ENCODE measurements at places on chromosomes 3 and 15. TPM values are rescaled to one million over a fixed set of nuclear protein-coding genes. Genes with fewer than 3 reads are reported as not detected.

The GOLGA8G gene
- not detected for total RNA-seq

The LNP1 gene
- total RNA-seq, result 6.0 TPM

The CIP2A gene
- 37.8 TPM for total RNA-seq

The PROS1 gene
- 1.3 TPM for total RNA-seq

The GRIP2 gene
- total RNA-seq, result not detected

The CNTN6 gene
- not detected for total RNA-seq

The KLHL6 gene
- 41.1 TPM for total RNA-seq

The PPP1R14D gene
- total RNA-seq, result not detected

The CELF6 gene
- 4.6 TPM for total RNA-seq

The TGM4 gene
- total RNA-seq, result not detected

The PPM1M gene
- 35.4 TPM for total RNA-seq

The ITGA11 gene
- not detected for total RNA-seq

The ITIH1 gene
- total RNA-seq, result not detected

The TP63 gene
- not detected for total RNA-seq

The BUB1B gene
- total RNA-seq, result 58.2 TPM

The ARNT2 gene
- not detected for total RNA-seq

The KLHL40 gene
- total RNA-seq, result not detected

- no peak for DNase-seq
Observed at GRCh38 chr15:51838270-51838669, 8.8 kb downstream of the TMOD3 start.

DNA sequence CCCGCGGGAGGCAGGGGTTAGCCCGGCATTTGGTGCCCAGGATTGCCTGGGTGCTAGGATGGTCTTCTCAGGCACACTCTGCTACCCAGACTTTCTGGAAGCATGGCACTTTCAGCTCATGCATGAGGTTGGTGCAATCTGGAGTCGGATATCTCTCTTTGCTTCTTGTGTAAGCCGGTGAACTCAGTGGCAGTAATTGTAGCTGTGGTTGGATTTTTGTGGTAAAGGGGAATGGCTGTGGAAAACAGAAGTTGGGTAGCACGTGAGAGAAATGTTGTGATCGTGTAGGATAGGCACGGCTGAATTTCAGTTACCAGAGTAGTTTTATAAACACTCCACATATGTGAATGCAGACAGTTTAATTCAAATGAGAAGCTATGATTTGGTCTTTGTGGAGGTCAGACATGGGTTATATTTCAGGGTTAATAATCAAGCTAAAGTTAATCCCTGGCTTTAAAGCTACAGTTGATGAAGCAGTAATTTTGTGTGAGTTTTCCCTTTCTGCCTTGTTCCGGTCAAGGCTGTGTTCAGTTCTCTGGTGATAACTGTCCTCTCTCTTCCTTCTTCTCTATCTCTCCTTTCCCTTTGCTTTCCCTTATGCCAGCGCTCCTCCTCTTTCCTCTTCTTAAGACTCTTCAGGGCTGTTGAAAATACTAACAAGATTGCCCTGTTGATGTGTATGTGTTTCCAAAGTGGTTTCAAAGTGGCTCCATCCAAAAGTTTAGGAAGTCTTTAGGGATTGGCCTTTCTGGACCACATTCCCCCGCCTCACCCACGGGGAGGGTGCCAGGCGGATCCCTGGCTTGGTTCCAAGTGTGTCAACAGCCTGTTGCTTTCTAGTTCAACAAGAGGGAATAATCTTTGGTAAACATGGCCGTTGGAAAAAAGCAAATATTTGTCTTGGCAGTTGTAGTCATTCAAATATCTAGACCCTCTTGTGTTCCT is 404.6 kb upstream of the C2CD4B start:
- no peak for DNase-seq

DNA sequence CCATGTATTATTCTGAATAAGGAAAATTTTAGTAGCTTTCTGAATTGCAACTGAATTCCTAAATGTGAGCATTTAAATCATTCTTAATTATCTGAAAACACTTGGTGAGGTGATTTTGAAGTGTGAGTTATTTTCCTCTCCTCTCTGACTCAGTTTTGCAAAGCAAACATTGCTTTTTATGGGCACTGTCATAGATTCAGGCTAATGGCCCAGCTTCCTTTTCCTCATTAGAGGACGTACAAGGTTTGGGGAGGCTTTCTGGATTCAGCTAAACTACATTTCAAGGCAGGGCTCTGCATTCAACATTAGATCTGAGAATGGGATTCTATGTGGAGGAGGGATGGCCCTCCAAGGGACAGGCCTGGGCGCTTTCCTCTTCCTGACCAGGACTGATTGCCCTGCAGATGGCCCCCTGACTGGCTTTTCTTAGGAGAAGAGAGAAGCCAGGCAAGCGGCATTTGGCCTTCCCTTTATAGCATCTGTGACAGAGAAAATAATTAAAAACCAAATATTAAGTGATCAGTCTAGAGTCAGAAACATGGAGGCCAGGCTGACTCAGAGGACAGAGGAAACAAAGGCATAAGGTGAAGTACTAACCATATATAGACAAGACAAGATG is 53.0 kb upstream of the STXBP5L start:
- DNase-seq, result no peak

GRCh38 chr3:197567904-197568681 is 12.3 kb upstream of the BDH1 start:
- DNase-seq, result no peak

- peak; percentile 62 for DNase-seq
Observed at GRCh38 chr15:23629234-23629805, 18.3 kb downstream of the MAGEL2 start.

- DNase-seq, result no peak
Observed at GRCh38 chr3:15276028-15276724, 56.2 kb downstream of the SH3BP5 start.

DNA sequence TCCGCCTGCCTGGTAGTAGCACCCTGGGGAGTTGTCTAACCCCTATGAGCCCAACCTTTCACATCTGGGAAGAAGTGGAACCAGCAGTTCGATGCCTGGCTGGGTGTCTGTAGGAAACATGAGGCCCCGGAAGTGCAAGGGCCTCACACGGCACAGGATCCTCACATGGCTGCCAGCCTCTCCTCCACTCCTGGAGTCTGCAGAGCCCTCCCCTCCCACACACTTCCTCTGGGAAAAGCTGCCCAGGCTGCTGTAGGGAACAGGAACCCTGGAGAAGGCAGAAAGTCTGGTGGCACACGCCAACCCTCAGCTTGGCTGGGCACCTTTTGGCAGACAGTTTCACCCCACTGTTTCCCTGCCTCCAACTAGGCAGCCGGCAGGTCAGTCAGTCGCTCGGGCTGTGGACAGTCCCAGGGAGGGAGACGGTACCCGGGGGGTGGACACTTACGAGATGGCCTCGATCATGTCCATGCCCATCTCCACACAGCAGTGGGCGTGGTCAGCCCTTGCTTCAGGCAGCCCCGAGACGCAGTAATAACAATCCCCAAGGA is 118.4 kb downstream of the ADCY5 start:
- DNase-seq, result no peak

- DNase-seq, result no peak
Observed at GRCh38 chr15:30063835-30064546, 18.8 kb upstream of the GOLGA8J start.

DNA sequence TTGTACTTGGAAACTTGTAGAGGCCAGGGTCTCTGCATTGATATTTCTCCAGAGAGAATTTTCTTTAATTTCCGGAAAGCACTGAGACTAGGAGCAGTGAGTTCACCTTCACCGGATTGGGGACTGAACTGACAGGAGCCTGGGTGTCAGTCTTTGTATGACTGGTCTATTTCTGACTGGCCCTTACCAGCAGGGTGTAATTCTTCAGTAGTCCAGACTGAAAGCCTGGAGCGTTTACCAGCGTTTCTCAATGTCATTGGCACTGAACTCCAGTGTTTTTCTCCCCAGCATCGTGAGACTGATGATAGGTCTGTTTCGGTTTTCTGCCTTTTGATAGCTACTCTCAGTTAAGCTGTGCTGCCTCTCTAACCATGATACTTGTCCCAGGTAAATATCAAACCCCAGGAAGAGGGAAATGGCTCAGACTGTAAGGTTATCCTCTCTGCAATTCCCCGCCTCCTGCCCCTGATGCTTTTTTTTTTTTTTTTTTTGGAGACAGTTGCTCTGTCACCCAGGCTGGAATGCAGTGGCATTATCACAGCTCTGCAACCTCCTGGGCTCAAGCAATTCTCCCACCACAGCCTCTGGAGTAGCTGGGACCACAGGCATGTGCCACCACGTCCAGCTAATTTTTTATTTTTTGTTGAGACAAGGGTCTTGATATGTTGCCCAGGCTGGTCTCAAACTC is 103.6 kb downstream of the CACNA2D3 start:
- DNase-seq, result no peak

GRCh38 chr15:63348392-63348791 is 33.3 kb downstream of the CA12 start:
- DNase-seq, result peak; percentile 48

DNA sequence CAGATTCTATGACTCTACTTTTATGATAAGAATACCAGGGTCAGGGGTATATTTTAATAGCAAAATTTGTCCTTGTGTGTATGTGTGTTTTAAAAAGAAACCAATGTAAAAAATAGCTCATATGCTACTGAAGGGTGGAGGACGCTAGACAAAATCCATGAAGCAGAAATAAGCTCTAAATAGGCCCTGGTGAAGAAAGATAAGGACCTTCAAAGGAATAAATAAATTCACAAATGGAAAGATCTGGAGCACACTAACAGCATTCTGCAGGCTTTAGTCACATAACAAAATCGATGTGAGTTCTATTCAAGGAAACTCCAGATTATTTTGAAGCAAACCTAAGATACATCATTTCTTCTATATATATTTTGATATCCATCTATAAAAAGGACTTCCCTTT is 27.2 kb upstream of the ATP11B start:
- DNase-seq, result no peak

GRCh38 chr3:49302613-49303012 is 25.6 kb upstream of the C3orf62 start:
- DNase-seq, result no peak

GRCh38 chr3:141796081-141796888 is 33.1 kb downstream of the GRK7 start:
- no peak for DNase-seq

GRCh38 chr3:177286034-177286433 is 88.8 kb upstream of the TBL1XR1 start:
- DNase-seq, result no peak

DNA sequence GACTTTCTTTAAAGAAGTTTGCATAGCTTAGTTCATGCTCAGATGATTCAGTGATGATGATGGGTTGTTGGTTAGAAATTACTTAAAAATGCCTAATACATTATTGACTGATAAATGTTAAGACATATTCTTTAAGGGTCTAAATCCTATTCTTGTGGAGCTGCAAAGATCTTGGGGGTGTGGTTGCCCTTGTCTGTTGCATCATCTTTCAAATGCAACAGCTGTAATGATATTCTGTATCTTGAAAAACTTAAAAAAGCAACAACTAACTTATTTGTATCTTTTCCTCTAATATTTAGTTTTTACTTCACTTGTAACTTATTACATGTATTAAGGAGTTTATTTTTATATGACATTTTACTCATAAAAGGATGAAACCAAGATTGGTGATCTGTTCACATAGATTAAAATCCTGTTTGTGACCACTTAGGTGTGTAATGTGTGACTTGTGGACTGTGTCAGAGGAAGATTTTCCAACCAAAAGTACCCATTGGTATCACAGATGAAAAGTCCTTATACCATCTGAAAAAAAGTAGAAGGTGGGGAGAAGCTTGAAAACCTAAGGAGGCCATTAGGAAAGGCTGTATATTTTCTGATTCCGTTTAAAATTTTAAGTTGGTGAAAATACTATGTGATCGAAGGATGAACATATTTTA is 142.8 kb downstream of the IGF1R start:
- peak; percentile 19 for DNase-seq

GRCh38 chr3:143172062-143172794 is 52.7 kb downstream of the CHST2 start:
- no peak for DNase-seq

DNA sequence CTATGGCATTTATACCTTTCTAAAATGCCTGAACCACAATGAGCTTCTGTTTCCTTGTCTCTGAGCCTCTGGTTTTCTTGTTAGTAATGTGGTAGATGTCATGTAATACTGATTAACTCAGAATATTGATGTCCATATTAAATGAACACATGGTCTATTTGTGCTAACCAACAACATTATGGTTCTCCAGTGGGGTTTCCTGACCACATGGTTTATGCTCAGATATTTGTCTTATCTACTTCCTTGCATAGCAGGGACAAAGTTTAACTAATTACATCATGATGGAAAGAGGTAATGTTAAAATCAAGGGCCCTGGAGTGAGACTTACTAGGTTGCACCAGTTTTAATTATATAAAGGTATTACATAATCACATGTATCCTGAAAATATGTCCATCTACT is 62.6 kb upstream of the SCN10A start:
- DNase-seq, result no peak

GRCh38 chr3:74295479-74295878 is 319.0 kb downstream of the CNTN3 start:
- no peak for DNase-seq

- no peak for DNase-seq
Observed at GRCh38 chr3:193795062-193795690, 202.2 kb downstream of the OPA1 start.

- DNase-seq, result no peak
Observed at GRCh38 chr3:151377768-151378385, 6.7 kb downstream of the P2RY12 start.

DNA sequence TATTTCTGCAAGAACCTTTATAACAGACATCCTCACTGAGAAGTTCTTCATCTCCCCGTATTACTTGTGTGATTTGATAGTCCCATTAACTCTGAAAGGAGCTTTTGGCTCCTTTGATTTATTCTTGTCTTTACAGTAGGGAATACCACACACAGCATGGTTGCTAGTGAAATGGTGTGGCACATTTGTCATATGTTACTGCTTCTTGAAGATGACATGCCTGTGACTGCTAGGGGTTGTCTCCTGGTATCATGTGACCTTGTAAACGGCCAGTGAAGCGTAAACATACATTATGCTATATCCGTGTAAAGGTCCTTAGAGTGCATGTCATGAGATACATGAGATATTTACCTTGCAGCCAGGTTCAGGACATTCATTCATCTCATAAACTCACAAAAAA is 197.9 kb downstream of the RYR3 start:
- DNase-seq, result no peak

GRCh38 chr15:31050953-31051352 is 50.6 kb downstream of the TRPM1 start:
- no peak for DNase-seq

GRCh38 chr3:185779461-185779860 is 45.4 kb downstream of the IGF2BP2 start:
- no peak for DNase-seq

- no peak for DNase-seq
Observed at GRCh38 chr3:87181551-87181950, 45.6 kb upstream of the CHMP2B start.

GRCh38 chr3:129587566-129588210 is 18.8 kb downstream of the PLXND1 start:
- no peak for DNase-seq

GRCh38 chr3:22371036-22371435 is 620.0 kb upstream of the ZNF385D start:
- no peak for DNase-seq

DNA sequence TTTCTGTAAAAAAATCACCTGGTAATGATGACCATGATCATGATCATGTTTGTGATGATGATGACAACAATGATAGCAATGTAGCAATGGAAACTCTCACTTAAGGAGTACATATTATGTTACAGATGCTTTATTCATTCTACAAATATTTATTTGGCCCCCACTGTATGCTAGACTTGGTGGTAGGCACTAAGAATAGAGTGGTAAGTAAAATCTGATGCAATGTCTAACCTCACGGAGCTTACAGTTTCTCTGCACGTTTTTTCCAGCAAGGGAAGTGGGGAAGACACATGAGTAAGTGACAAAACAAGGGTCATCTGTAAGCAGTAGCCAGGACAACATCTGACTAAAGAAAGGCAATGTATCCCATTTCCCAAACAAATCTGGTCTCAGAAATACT is 199.4 kb upstream of the MRPL3 start:
- no peak for DNase-seq

GRCh38 chr15:100048736-100049135 is 293.0 kb downstream of the ADAMTS17 start:
- DNase-seq, result no peak

Data from Karpas-422 (cell line).